ENCODE measurements at places on chromosomes 3 and 15.

GRCh38 chr3:127135241-127136023 is 57.5 kb upstream of the PRR23E start:
- DNase-seq: no peak

GRCh38 chr15:70376031-70376928 is 278.6 kb upstream of the TLE3 start:
- no peak for DNase-seq

DNA sequence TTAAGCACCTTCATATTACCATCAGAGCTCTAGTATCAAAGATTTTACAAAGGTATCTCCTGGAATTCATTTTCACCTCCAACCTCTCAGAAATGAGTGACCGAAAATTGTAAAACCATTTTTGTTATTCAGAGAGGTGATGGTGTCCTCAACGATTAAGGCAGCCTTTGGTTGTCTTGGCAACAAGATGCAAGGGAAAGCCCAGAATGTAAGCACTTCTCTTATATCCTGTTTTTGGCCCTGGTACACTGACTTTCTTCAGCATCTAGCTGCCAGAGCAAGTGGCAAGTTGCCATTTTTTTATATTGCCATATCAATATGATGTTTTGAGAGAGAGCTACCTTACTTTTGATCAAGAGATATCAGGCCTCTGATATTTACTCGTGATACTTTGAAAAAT is 384.9 kb upstream of the NECTIN3 start:
- no peak for DNase-seq

DNA sequence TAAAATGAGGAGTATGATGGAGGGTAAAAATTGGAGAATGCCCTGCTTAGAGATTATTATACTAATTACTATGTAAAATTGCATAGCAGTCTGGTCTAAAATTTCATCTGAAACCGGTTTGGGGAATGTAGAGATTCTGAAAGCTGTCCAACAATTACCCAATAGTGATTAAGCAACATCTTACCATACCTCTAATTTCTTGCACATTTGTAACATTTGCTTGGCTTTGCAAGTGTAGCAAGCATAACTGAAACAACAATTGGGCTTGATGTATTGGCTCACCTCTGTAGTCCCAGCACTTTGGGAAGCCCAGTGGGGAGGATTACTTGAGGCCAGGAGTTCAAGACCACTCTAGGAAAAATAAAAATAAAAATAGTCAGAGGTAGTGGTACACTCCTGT is 17.4 kb downstream of the AADACL2 start:
- no peak for DNase-seq

GRCh38 chr3:193843474-193844301 is 250.7 kb downstream of the OPA1 start:
- DNase-seq: no peak

- no peak for DNase-seq
Observed at GRCh38 chr3:126826693-126827092, 122.7 kb downstream of the CHCHD6 start.

- no peak for DNase-seq
Observed at GRCh38 chr3:18398448-18398847, 26.7 kb downstream of the SATB1 start.

DNA sequence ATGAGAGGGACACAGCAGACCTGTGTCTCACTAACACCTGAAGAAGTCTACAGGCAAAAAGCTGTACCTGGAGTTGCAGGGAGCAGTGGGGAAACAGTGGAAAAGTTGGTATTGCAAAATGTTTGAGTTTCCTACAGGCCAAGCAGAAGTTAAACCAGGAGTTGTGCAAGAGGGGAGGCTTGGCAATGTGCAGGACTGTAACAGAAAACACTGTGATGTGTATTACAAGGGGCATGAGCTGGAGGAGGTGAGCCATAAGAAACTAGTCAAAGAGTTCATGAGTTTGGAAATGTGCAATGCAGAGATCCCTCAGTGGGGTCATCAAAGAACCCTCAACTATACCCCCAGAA is 47.1 kb upstream of the SERPINI2 start:
- DNase-seq: no peak

- DNase-seq: no peak
Observed at GRCh38 chr3:139659511-139659910, 18.3 kb downstream of the NMNAT3 start.

DNA sequence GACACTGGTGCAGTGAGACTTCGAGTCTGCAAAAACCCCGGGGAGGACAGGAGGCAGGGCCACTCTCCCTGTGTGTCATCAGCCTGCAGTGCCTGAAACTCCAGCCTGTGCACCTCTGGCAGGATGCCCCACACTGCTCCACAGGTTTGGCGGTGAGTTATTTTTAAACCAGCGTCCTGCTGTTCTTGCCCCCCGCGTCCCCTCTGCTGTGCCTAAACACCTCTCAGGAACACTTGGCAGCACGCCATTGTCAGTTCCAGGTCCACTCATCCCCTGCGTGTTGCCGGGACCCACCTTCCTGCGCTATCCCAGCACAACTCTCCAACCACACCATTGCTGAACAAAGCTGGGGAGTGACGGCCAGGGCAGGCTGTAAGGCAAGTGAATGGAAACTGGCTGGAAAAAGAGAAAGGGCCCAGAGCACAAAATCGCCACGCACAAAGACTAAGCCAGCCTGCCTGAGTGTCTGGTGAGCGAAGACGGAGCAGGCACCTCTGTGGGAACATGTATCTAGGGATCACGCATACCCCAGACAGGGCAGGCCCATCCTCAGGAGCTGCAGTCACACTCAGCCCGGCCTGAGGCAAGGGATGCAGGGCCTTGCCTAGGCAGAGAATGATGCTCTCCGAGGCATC is 3.1 kb upstream of the PLA2G4F start:
- no peak for DNase-seq

- DNase-seq: no peak
Observed at GRCh38 chr3:184366619-184367289, 5.2 kb downstream of the POLR2H start.

GRCh38 chr15:82176542-82176941 is 86.0 kb downstream of the EFL1 start:
- DNase-seq: no peak

DNA sequence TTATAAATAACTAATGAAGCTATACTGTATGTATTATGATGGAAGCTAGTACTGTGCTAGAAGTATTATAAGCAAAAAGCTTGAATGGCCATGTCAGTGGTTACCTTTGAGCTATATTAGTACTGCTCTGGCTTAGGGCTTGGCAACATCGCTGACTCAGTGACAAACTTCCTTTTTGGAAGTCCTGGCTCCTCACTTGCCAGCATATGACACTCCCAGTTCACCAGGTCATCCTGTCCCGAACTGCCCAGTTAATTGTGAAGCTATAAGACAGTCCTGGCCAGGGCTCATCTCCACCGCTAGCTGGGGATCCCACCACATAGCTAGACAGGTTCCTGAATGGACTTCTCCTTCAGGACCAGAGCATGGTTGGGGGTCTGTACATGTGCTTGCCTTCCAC is 31.9 kb downstream of the RAB8B start:
- DNase-seq: no peak

DNA sequence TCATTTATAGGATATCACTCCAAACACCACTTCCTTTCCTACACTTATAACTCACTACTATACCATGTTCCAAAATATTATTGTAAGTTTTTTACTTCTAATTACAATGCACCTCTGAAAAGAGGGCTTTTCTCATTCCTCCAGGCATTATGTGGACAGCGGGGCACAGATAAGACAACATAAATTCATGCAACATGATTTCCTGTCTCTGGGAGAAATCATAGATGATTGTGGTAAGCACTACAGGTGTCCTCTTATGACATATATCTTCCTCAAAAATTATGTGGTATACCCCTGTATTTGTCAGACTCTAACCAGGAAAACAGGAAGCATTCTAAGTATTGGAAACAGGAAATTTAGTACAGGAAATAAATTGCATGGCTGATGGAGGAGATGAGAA is 45.7 kb upstream of the INO80 start:
- no peak for DNase-seq

DNA sequence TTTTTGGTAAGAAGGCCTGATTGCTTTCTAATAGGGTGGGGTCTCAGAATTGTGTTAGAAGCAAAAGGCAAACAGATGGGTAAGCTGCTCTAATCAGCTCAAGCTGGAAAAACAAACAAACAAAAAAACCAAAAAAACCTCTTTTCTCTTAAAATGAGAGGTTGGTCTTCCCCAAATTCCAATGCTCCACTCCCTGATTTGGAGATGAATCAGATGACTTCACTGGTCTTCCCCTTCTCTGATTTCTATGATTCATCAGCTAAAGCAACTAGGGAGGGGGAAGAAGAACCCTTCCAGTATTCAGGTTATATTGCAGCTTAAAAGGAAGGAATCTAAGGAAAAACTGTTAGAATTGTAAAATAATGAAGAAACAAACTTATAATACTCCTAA is 9.6 kb upstream of the ANXA2 start:
- peak; percentile 74 for DNase-seq

DNA sequence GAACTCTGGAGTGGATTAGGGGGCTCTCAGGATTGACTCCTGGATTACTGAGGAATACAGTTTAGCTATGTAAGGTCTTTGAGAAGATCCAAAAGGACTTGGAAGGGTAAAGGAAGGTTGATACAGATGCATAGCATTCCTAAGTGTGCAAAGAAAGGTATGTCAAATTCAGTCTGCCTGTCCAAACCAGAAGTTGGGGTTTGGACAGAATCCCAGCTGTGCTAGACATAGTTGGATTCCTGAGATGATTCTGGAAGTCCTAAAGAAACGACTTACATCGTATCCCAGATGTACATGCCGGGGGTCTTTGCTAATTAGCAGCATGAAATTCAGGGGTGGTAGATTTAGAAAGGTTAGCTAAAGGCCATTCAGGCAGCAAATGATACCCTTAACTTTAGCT is 97.7 kb upstream of the TSPAN3 start:
- DNase-seq: no peak

DNA sequence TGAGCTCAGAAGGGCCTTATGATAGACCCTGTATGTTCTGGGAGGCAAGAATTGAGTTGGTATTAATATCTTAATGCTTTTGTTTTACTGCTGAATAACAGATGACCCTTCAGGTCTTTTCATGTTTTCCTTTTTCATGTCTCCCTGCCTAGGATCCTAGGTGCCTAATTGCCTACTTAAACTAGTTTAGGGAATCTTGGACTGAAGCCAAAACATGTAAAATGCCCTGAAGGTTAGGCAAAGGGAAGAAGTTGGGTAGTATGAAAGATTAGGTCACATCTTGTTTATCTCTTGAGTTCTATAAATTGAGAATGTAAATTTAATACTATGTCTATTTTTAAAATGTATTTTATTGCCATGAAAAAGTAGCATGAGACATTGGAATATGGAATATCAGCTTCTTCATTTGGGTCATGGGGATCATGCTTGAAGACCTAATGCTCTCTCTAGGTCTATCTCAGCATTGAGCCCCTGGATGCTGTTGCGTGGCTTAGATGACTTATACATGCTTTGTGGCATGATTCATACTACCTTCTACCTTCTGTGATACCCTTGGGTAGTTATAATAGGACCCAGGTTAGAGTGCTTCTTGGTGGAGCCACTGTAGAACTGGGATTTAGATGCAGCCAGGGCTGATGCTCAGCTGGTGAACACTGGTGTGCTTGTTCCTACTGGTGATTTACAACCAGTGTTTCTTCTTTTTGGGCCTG is 26.4 kb downstream of the RBM6 start:
- DNase-seq: peak; percentile 15

- no peak for DNase-seq
Observed at GRCh38 chr3:195164573-195165264, 106.2 kb downstream of the XXYLT1 start.

DNA sequence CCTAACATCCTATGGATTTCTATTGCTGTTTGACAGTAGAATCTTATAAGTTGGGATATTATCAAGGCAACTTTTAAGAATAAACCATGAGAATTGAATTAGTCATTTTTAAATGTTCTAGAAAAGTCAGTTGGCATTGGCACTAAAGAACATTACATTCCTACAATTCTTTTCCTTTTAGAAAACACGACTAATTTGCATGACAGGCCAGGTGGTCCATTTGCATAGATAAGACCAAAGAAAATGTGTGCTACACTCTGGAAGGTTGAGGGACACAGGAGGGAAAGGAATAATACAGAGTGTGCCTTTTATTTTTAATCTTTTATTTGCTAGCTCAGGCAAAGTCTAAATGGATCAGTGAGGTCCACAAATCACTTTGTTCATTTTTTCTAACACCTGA is 962.3 kb downstream of the EPHA3 start:
- no peak for DNase-seq

DNA sequence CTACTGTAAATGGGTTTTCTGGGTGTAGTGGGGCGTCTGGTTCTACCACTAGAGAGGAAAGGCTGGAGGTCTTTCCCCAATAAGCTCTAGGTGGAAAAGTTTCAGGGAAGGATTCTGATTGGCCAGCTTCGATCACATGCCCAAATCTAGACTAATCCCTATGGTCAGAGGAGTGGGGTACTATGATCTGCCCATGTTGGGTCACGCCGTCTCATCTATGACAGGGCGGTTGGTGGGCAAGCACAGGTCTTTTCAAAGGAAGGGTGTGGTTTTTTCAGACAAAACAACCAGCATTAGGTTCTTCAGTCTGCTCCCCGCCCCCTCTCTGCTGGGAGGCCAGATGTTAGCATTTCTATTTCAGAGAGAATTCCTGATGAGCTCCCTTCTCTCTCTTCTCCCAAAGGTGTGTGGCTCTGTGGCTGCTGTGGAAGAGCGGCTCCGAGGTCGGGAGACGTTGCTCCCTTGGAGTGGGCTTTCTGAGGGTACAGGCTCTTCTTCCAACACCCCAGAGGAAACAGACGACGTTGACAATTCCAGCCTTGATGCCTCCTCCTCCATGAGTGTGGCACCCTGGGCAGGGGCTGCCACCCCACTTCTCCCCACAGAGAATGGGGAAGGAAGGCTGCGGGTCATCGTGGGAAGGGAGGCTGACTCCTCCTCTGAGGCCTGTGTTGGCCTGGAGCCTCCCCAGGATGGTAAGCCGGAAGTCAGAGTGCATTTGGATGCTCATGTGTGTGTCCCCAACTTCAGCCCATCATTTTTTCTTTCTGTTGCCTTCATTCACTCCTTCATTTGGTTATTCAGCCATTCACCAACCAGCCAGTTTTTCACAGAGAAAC is 9.7 kb upstream of the TATDN2 start:
- no peak for DNase-seq

DNA sequence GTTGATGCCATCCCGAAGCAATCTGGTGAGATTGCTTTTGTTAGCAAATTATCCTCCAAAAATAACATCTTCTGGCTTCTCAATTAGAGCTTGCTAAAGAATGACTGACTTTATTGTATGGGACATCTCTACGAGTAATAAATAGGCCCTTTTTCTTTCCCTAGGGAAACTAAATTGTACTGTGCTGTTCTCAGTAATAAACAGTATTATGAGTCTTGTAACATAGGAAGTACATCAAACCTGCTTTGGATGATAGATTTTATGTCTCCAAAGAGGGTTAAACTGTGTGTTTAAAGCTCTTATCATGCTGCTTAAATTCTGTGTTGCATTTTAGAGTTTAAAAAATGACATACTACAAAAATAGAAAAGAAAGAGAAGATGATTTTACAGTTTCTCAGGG is 153.4 kb upstream of the THRB start:
- DNase-seq: no peak

- no peak for DNase-seq
Observed at GRCh38 chr15:74776821-74777768, 4.8 kb upstream of the CSK start.

GRCh38 chr3:158447408-158447807 is 123.6 kb upstream of the MLF1 start:
- DNase-seq: no peak
